GM23248 (cell line): ENCODE measurements at places on chromosomes 1 and 21. TPM values are rescaled to one million over a fixed set of nuclear protein-coding genes. Genes with fewer than 3 reads are reported as not detected.

DNA sequence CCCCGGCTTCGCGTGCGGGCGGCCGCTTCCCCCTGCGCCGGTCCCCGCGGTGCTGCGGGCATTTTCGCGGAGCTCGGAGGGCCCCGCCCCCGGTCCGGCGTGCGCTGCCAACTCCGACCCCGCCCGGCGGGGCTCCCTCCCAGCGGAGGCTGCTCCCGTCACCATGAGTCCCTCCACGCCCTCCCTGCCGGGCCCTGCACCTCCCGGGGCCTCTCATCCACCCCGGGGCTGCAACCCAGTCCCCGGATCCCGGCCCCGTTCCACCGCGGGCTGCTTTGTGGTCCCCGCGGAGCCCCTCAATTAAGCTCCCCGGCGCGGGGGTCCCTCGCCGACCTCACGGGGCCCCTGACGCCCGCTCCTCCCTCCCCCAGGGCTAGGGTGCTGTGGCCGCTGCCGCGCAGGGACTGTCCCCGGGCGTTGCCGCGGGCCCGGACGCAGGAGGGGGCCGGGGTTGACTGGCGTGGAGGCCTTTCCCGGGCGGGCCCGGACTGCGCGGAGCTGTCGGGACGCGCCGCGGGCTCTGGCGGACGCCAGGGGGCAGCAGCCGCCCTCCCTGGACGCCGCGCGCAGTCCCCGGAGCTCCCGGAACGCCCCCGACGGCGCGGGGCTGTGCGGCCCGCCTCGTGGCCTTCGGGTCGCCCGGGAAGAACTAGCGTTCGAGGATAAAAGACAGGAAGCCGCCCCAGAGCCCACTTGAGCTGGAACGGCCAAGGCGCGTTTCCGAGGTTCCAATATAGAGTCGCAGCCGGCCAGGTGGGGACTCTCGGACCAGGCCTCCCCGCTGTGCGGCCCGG is 159.2 kb downstream of the RUNX1 start:
- peak; percentile 94 for DNase-seq

DNA sequence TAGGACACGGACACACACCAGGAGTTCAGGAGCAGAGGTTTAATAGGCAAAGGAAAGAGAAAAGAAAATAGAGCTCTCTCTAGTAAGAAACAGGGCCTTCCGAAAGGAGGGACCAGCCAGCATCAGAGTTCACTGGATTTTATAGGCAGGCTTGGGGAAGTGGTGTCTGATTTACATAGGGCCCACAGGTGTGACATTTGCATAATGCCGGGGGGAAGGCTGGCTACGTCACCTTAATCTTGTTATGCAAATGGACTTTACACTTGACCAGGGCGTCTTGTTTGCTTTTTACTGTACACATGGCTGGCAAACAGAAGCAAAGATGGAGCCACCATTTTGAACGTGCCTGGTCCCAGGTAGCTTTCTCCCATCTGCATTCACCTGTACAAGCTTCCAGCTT is at the start of gene OR14A16:
Gene OR14A16 (minus strand): TSS at position 97 of the 400 bp plus-strand sequence. CDS start 8,390 bp downstream, outside the sequence.
- DNase-seq, result no peak

DNA sequence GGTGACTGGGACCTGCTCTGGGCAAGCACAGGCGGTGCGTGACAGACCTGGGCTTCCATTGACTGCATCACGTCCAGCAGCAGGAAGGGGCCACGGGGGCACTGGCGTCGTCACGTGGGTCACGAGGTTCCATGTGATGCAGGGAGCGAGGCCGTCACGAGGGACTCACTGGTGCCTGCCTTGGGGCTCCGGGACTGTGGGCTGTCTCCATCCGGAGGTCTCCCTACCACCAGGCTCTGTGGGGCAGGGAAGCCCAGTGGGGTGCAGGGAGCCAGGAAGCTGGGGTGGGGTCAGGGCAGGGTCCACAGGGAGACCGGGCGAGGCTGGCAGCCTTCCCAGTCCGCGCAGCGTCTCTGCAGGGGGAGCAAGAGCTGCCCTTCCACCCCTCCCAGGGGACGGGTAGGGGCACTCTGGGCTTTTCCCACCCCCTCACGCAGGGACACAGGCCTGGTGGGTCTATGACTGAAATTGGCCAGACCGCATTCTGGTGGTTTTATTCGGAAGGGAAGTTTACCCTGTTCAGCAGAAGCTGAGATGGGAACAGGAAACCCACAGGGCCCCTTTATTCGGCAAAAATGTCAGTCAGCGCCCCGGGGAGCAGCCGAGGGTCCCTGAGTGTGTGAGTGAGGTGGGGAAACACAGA is 416 bp upstream of the TNFRSF14 start:
- DNase-seq, result peak; percentile 73

Gene RIPK4
- 0.43 and 0.46 TPM in 2 replicates for polyA plus RNA-seq

Gene ZNF678
- 0.70 and 0.86 TPM in 2 replicates for polyA plus RNA-seq

Gene PDZK1
- polyA plus RNA-seq, result 0.91 and 1.7 TPM in 2 replicates
